ENCODE measurements at places on chromosomes 12 and 14.

GRCh38 chr12:15472036-15472435 lies 149.7 kb downstream of the PTPRO start:
- DNase-seq = no peak

DNA sequence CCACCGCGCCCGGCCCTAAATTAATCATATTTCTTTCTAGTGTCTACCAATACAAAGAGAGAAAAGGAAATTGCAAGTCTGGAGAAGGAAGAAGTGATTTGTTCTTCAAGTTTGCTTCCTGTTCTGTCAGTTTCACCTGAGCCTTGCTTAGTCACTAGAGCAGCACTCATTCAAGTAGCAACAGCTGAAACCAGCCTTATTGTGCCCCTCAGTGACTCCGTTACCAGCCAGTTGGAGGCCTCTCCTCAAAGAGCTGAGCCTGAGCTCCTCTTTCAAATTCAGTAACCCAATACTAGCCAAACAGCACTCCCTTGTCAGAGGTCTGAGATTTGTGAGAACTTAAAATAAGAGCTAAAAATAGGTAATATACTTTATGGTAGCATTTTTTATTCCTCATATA lies 17.4 kb downstream of the PAWR start:
- no peak for DNase-seq

DNA sequence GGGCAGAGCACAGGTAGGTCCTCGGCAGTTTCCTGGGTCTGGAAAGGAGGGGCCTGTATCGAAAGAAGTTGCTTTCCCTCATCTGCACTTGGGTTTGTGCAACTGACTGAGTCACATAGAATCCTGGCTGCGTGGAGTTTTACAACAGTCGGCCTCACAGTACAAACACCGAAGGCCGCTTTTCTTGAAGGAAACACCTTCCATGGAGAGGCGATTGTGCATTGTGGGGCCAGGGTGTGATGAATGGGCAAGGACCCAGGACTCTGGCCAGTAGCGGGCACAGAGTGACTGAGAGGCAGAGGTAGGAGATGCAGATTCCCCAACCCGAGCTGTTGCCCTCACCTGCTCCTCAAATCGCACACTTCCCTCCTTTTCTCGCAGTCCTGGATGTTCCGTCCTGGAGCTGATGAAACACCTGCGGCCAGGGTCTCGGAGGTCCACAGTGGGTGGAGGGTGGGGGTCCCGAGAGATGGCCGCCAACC lies 7.7 kb downstream of the CCND2 start:
- no peak for DNase-seq

GRCh38 chr12:66709893-66710292 lies 31.0 kb upstream of the GRIP1 start:
- no peak for DNase-seq

GRCh38 chr14:67524634-67524963 lies 8.5 kb upstream of the PLEKHH1 start:
- no peak for DNase-seq

- no peak for DNase-seq
These were observed 168.4 kb upstream of the AVPR1A start for GRCh38 chr12:63319386-63319785.

DNA sequence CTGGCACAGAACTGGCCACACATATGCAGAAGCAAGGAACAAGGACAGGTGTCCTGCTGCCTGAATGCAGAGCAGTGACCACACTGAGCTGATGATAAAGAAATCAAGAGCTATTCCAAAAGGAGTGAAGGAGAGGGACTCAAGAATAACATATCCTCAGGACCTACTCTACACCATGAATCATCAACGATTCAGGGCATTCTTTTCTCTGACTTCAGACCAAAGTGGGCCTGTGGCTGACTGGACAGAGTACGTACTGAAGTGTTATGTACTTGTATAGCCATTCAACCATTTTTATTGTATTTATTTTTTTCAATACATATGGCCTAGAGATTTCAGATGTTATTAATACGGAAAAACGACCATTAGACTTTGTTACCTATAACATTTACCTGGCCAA lies 177.5 kb upstream of the TMTC1 start:
- no peak for DNase-seq

DNA sequence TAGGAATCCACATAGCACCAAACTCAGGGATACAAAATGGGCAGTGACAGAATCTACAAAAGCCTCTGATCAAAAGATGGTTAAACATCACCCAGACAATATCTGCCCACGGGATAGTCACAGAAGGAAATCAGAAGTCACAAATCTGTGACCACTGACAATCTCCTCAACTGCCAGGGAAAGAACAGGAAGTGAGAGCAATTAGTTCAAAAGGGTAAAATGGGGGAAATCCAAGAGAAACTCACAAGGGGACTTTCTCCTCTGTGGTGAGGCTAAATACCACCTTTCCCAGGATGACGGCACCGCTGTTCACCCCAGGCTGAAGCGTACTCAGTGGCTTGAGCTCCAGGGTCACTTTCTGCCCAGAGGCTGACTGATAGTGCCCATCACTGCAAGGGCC lies 10.7 kb downstream of the TTC5 start:
- no peak for DNase-seq

GRCh38 chr12:85441741-85442140 lies 161.7 kb downstream of the ALX1 start:
- DNase-seq = no peak

DNA sequence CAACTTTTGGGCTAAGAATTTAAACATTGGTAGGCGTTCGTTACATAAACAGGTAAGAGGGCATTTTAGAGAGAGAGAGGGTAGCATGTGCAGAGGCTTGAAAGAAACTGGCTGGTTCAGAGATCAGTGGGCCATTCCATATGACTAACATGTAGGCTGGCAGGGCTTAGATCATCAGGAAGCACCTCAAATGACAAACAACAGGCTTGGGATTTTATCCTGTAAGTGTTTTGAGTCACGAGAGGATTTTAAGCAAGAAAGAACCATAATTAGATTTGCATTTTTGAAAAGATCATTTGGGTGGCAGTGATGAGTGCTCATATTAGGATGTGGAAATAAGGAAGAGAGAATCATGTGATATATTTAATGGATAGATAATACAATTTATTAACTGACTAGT lies 8.7 kb upstream of the PLEKHA5 start:
- DNase-seq = no peak

GRCh38 chr12:53231921-53232645 lies at the start of gene RARG:
RARG (minus strand) TSS chr12:53232209; CDS start chr12:53227545, 4,664 bp downstream.
- no peak for DNase-seq

GRCh38 chr12:109844983-109845823 lies 12.0 kb upstream of the TRPV4 start:
- DNase-seq = no peak

DNA sequence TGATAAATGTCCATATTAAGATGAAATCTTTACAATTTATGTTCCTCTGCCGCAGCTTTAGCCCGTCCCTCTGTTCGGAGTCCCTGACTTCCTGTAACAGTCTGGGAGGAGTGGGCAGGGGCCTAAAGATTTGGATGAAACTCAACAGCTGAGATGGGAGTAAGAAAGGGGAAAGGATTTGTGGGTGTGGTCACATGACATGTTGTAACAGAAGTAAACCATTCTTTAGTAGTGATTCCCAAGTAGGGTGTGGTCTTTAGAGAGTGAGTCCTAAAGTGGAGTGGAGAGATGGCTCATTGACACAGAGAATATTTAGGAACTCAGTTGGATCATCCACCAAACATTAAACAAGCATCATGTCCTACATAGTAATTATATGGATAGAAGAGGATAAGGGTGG lies 12.9 kb downstream of the TMEM117 start:
- DNase-seq = no peak

DNA sequence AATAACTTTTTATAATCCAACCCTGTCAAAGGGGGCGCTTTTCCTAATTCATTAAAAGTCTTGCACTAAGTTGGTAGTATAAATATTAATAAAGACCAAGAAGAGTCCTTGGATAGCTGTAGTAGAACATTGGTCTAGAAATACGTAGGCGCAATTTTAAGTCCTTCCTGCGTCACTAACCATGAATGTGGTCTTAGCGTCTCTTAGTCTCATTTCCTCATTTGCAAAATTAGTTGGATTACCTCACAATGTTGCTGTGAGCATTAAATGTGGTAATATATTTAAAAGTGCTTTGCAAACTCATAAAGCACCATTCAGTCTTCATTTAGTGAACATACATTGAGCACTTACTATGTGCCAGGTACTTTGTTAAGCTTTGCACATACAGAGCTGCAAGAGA lies 149.7 kb downstream of the AEBP2 start:
- no peak for DNase-seq

GRCh38 chr14:98028162-98028561 lies 1231.0 kb downstream of the VRK1 start:
- no peak for DNase-seq

GRCh38 chr14:60661721-60662120 lies 12.4 kb upstream of the SIX1 start:
- no peak for DNase-seq

- DNase-seq = no peak
These were observed 603 bp upstream of the ENDOU start for GRCh38 chr12:47725893-47726292.

DNA sequence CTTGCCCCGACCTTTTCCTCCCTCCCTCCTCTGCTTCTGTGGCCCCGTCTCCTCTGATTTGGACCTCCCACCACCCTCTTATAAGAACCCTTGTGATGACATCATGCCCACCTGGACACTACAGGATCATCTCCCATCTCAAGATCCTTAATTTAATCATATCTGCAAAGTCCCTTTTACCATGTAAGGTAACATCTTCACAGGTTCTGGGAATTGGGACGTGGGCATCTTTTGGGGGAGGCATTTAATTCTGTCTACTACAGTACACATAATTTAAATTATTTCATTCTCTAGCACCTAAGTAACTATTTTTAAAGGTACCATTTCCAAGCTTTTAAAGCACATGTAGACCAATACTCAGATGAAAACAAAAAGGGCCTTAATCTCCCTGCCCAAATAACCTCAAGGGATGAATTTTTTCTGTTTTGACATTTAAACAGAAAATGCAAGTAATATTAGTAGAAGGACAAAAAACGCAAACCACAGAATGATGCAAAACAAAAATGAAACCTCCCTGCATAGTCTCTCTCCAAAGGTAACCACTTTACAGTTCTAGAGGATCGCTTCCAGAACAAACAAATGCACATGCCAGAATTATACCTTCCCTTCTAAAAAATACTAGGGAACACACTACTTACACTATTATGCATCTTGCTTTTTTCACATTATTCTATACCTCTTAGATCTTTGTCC lies 222.1 kb downstream of the AACS start:
- DNase-seq = no peak

- no peak for DNase-seq
These were observed 718.3 kb downstream of the RERGL start for GRCh38 chr12:17371491-17372215.

DNA sequence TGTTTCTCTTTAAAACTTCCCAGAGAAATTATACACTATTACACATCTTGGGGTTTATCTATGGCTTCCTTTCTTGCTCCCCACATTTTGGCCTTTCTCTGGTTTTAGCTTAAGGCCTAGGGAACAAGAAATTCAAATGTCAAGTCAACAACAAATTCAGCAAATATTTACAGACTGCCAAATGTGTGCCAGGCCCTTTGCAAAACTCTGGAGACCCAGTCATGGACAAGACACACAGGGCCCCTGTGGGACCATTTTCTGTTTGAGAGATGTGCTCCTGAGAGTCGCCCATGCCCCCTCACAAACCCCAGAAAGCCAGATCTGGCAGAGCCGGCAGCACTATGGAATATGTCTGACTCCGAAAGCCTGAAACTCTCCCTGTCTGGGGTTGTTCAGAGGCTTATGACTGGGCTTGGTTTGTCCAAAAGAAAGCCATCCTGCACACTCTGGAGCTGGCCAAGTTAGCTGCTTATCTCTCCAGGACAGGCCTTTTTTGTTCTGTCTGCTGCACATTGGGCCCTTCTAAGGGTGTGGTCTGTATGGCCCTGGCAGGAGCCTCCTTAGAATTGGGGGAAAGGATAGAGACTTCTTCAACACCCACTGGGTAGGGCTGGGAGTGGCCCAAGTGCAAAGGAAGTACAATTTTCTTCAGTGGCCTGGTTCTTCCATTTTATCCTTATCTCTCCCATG lies 1.1 kb upstream of the KRT3 start:
- no peak for DNase-seq

DNA sequence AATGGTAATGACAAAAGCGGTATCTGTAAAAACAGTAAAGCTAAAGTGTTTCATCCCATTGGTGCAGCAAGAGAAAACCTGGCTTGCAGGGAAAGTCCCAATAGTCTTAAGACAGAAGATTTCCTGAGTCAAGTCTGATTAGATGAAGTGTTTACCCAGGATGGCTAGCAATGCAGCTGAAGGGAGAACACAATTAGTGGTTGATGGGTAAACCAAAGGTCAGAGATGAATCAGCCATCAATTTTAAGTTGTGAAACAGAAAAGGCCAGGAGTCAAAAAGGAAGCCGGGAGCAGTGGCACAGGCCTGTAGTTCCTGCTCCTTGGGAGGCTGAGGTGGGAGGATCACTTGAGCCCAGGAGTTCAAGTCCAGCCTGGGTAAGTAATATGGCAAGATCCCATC lies 52.6 kb downstream of the SEC23A start:
- DNase-seq = no peak

DNA sequence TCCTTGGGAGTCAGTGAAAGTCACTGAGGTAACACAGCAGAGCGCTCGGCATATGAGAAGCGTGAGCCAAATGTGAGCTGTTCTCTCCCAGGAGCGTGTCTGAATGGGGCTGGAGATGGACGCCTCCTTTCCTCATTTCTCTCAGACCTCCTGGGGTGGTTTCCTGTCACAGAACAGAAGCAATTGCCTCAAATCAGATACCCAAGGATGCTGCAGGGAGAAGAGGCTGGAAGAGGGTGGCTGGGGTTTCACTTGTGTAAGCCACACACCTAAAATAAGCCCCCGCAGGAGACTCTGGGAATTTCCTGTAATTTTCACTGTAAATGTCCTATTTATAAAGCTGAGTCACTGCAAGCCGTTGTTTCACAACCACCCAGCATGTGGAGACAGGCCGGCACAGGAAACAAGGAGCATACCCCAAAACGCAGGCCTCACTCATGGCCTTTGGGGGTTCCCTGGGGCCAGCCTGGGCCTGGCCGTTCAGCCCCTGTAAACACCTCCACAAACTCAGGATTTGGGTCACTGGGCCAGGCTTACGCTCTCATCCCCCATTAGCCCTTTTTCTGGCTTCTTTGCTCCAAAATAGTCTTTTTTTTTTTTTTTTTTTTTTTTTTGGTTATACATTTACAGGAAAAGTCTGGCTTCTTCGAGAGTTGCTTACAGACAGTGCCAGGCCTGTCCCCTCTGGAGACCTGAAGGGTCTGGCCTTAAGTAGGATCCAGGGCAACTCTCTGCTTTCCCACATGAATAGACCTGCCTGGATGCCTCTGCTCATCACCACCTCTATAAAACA lies 55.3 kb downstream of the VCPKMT start:
- DNase-seq = peak; percentile 56

GRCh38 chr14:74616996-74617700 lies 5.1 kb upstream of the LTBP2 start:
- no peak for DNase-seq

- DNase-seq = no peak
These were observed 107.5 kb downstream of the SCARB1 start for GRCh38 chr12:124756166-124756565.

- no peak for DNase-seq
These were observed 962 bp downstream of the LEMD3 start for GRCh38 chr12:65170209-65170881.

All from forelimb muscle (tissue), 1 donor.